ENCODE measurements at places on chromosomes 11 and 22.

DNA sequence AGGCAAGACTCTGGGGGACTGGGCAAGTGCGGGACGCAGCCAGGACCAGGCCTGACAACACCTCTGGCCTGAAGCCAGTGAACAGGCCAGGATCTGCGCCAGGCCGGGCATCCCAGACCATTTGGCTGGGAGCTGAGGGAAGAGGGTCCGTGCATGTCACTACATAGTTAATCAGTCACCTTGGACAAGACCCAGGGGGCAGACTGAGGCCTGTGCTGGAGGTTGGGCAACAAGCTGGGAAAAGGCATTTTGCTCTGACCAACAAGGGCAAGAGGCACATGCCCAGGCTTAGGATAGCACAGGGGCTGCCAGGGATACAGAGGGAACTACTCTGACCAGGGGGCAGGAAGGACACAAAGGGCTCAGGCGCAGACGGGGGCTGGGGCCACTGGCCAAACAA, 7.0 kb upstream of the CHADL start:
- DNase-seq, result no peak

- DNase-seq, result no peak
Observed at GRCh38 chr11:5151713-5152153, 2.8 kb downstream of the OR52A1 start.

DNA sequence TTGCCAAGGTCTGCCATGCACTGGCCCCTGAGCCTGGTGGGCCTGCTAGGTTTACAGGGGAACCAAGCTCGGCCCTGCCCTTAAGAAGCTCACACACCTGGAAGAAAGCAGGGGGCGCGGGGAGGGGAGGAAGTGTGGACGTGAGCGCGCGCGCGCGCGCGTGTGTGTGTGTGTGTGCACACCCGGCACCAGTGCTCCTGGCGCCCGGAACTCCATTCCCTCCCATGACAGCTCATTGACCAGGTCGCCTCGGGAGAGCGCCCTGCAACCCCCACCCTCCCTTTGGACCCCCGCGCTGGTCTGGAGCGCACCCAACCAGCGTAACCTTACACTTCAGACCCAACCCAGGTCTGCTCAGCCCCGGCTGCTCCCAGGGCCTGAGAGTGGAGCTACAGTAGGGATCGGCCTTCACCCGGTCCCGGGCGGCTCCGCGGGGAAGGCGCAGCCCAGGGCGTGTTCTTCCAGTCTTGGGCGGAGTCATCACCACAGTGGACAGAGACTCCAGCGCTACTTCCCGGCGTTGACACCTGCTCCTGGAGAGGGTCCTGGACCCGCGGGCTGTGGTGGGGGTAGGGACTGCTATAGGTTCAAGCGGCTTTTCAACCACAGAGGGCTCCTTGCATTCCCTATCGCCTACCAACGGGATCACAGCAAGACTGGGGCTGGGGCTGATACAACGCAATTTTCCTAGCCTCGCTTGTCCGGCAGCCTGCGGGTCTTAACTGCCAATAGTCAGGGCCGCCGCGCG, 1.5 kb downstream of the GALNT18 start:
- no peak for DNase-seq

DNA sequence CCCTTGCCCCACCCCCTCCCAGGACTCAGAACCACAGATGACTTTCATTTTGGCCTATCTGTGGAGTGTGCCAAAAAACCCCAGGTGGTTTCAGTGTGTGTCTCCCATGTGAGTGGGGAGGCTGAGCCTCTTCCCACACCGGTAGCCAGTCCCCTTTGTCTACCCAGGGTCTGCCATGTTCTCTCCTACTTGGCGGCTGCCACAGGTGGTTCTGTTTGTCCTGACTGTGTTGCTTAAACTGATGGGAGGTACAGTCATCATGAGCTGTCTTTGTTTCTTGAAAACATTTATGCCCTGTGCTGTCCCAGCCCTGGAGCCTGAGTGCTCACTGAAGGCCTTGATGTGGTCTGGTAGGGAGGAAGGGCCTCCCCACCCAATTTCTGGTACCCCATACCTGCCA, 39.7 kb upstream of the SUSD2 start:
- DNase-seq, result peak; percentile 9

- no peak for DNase-seq
Observed at GRCh38 chr22:36303874-36304273, 50.9 kb downstream of the APOL1 start.

DNA sequence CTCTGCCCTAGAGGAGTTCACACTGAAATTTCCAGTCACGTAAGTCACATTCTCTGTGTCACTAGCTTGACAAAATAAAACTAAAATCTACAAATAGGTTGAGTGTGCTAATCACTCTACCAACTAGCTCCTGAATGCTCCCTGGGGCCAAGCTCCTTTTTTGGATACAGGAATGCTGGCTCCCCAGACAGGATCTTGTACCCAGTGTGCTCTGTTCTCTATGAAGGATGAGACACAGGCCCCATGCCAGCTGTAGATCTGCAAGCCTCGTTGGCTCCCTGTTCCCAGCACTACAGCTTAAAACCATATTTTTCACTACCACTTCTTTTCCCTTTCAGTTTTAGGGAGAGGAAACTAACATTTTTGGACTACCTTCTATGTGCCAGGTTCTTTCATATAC, 3.7 kb upstream of the IPO7 start:
- no peak for DNase-seq

GRCh38 chr11:126114486-126115126, 51.9 kb upstream of the CDON start:
- no peak for DNase-seq

GRCh38 chr11:115042002-115042401, 363.7 kb downstream of the NXPE2 start:
- DNase-seq, result no peak

GRCh38 chr11:9808943-9809342, 145.1 kb downstream of the SWAP70 start:
- no peak for DNase-seq

DNA sequence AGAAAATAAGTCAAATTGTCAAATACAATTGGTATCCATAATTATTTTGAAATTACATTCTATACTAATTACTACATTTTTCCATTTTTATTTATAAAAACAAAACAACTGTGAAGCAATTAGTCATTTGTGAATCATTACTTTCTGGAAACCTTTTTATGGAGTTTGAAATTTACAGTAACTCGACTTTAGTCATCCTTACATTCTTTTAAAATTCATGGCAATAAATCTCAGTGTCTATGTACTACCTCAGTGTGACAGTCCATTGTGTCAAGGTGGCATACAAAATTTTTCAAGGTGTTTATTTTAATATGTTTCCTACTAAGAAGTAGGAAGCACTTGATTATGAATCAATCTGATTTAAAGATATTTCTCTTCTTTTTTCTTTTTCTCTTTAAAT, 1949.4 kb upstream of the RAG2 start:
- DNase-seq, result no peak

GRCh38 chr11:80338231-80338630, 897.4 kb upstream of the TENM4 start:
- no peak for DNase-seq

DNA sequence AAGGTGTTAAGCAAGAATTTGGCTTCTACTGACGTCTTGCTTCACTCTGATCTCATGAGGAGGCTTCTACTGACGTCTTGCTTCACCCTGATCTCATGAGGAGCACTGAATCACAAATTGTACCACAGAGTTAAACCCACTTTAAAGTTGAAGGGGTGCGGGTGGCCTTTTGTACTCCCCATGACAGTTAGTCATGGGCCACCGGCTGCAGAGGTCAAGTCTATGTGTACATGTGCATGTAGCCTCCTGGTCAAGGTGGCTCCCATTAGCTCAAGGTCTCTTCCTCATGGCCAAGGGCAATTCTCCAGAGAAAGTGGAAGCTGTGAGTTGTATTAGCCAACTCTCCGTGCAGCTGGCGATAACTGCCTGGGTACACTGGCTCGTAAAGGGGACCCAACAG, 23.1 kb upstream of the FZD4 start:
- DNase-seq, result no peak

GRCh38 chr11:113473983-113474361, 1.2 kb downstream of the DRD2 start:
- no peak for DNase-seq

DNA sequence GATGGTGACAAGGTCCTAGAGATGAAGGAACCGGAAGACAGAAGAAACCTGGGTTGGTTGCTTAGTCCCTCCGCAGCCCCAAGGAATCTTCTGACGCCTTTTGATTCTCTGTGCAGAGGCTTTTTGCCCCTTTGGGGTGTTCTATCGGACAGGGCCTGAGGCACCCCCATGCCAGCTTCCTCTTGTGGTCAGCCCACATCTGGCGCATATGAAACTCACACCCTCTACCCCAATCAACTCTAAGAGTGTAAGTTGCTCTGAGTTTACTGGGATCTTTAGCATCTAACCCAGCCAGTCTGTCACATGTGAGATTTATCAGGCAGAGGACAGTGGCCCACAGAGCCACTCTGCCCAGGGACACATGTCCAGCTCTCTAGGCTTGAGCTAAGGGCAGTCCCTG, 17.4 kb downstream of the RASD2 start:
- no peak for DNase-seq

- no peak for DNase-seq
Observed at GRCh38 chr11:33222052-33222750, 35.0 kb upstream of the HIPK3 start.

- DNase-seq, result peak; percentile 6
Observed at GRCh38 chr11:59918987-59919589, 19.1 kb upstream of the OOSP1 start.

DNA sequence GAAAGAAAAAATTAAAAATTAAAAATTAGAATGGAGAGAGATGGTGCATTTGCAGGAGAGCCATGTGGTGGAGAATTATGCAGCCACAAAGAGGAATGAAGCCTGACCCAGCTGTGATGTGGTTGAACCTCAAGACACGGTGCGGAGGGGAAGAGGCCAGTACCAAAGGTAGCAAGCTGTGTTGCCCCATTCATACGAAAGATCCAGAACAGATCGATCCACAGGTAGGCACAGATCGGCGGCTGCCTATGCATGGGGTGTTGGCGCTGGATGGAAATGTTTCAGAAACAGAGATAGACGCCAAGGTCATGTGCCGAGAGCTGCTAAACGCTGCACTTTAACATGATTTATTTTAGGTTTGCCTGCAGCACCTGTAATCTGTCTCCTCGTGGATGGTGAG, 992.3 kb downstream of the BRD1 start:
- no peak for DNase-seq

- peak; percentile 29 for DNase-seq
Observed at GRCh38 chr11:20110908-20111669, 49.2 kb downstream of the DBX1 start.

GRCh38 chr11:115390441-115390840, 113.8 kb downstream of the CADM1 start:
- DNase-seq, result no peak

DNA sequence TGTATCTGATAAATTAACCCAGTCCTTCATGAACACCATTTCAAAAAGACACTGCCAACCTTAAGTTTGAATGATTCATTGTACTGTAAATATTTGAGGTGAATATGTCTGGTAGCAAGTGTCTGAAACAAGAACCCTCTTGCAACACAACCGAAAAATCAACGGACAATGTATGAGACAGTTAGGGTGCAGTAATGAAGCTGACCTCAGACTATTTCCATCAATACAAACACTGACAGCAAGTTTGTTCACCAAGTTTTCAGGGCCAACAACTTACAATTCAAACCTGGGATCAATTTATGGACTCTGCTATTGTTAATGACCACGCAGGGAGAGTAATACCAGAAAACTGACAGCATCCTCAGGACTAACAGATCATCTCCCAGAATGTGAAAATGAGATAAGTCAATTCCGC, 126.3 kb downstream of the CADM1 start:
- DNase-seq, result no peak

GRCh38 chr11:93082900-93083299, 113.4 kb downstream of the MTNR1B start:
- DNase-seq, result no peak

- no peak for DNase-seq
Observed at GRCh38 chr11:74849525-74850391, 99.1 kb downstream of the XRRA1 start.

DNA sequence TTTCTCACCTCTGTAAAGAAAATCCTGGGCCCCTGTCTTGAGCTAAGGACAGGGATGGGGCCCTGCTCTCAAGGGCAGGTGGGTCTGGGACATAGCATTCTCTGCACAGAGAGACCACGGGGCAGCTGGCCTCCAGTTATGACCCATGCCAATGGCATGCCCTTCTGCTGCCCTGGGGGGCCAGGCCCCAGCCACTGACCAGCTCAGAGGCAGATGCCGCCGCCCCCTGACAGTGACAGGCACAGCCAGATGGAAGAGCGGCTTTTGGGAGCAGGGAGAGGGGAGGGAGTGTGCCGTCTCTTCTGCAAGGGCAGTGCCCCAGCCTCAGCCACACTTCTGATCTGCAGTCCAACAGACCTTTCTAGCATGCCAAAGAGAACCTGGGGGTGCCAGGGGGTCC, 114.8 kb upstream of the NAV2 start:
- DNase-seq, result no peak

GRCh38 chr11:82577246-82577645, 156.4 kb downstream of the FAM181B start:
- no peak for DNase-seq

GRCh38 chr11:94737171-94737611, 31.0 kb upstream of the AMOTL1 start:
- DNase-seq, result no peak

DNA sequence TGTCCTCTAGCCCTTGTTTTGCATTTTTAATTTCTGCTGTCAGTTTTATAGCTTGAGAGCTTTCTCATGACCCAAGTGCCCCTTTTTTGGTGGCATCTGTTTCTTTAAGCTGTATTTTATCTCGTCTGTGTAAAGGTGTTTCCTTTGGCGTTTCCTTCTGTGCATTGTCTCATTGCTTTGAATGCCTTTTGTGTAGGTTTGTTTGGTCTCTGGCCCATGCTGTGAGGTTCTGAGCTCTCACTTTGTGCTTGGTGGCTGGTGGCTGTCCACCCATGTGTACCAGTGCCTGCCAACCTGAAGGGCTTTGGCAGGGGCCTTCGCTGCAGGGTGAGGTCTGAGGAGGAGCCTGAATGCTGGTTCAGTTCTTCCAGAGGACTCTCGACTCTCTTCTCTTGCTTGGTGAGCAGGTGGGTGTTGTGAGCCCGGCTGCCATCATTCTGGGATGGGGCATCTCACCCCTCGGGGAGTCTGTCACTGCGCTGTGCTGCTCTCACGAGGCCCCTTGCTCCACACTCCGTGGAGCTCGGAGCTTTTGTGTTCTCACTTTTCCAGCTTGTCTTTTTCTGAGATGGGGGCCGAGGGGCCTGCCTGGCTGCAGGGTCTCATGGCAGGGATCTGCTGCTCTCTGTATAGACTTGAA, 14.9 kb downstream of the AP2A2 start:
- DNase-seq, result no peak

DNA sequence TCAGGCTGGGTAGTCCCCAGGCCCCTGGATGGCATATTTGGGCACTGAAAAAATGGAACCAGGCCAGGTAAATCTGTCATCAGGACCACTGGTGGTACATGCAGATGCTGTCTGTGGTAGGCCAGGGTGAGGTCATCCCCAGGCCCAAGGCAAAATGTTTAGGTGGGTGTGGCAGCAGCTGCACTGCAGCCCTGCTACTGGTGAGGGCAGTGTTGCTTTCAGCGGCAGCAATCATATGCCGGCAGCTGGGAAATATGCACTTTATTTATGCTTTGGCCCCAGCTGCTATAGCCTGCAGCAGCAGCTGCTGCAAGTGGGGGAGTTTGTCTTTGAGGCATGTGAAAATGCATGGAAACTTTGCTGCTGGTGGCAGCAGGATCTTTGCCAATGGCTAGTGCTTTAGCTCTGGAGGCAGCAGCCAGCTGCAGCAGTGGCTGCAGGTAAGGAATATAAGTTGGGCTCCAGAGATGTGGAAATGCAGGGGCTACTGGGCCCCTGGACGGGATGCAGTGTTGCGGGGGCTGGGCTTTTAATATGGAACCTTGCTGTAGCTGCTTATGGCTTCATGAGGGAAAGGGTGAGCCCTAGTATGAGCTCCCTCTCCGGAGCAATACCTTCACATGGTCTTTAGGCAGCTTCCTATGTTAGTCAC, 365.7 kb upstream of the CADM1 start:
- DNase-seq, result peak; percentile 35
